Daoy (cell line): ENCODE measurements at places on chromosomes 5 and 9.

- DNase-seq = no peak
Observed at GRCh38 chr9:37944266-37944650, 40.3 kb upstream of the SLC25A51 start.

DNA sequence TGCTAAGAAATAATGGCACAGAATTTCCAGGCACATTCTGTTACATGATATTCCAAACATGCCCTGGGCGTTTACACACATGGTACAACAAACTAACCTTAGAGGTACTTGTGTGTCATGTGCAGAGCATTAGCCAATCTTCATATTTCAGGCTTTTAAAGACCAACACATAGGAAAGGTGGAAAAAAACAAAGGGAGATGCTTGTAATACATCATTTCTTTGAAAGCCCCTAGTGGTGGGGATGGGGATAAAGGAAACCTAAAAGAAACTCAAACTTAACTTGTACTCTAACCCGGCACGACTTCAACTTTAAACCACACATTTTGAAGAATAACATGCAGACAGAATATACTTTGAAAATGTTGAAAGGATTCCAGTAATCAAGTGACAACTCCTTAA is 133.6 kb downstream of the PTPRD start:
- peak; percentile 7 for DNase-seq

DNA sequence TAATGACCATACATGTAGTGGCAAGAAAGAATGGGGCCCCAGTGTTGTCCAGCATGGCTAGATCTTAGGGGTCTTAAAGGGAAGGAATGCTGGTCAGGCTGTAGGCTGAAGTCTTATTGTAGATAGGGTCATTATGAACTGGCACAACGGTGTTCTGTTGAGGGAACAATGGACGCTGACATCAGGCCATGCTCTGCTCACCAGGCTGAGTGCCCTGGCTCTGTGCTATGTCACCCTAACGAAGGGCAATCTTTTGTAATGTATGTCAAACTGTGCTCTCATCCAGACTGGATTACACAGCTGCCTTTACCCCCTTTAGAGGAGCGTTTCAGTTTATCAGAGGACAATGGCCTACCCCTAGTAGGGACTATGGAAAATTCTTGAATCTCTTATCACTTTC is 14.6 kb upstream of the ZNF608 start:
- DNase-seq = no peak

- no peak for DNase-seq
Observed at GRCh38 chr9:104326912-104327311, 177.2 kb upstream of the OR13F1 start.

DNA sequence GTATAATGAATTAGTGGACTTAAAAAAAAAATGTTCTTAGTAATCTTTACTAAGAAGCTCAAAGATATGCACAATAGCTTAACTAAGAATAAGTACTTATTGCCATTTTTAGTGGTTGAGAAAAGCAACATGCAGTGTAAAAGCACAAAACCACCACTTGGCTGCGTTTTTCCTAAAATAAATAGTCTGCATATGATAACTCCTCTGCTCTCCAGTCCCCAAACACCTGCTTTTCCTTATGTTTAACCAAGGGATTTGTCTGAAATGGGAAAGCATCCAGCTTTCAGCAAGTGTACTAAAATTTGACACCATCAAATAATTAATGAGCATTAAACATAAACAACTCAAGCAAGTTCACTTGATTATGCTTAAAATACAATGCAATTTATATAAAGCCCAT is 41.4 kb downstream of the PSIP1 start:
- no peak for DNase-seq

GRCh38 chr5:116058346-116058936 is 26.2 kb downstream of the ARL14EPL start:
- DNase-seq = no peak

DNA sequence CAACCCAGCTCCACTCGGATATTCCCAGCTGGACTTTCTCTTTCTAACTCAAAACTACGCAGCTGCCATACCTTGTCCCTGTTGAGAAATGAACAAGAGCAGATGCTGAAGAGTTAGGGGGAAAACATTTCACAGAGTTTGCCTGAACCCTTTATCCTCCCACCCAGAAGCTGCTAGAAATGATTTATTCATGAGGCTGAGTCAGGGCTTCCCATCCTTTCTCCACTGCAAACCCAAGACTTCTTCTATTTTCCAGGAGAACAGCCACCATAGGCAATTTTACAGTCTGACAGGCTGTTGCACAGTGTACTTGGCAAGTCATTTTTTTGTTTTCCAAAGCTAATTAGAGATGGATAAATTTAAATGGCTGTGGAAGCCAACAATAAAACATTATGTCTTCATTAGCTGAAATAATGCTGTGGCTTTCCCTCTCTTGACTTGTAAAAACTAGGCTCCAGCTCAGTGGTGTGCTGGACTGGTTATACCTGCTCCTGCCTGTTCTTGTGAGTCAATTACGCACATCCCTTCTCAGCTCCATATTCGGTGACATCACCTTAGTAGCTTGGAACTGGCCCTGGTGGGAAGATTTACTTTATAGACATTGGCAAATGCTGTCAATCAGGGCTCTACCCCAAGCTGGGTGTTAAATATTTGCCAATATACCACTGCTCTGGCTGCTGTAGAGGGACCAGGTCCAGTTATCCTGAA is 71.9 kb downstream of the KIF4B start:
- no peak for DNase-seq

GRCh38 chr5:95817430-95817829 is 5.1 kb downstream of the GLRX start:
- peak; percentile 91 for DNase-seq

DNA sequence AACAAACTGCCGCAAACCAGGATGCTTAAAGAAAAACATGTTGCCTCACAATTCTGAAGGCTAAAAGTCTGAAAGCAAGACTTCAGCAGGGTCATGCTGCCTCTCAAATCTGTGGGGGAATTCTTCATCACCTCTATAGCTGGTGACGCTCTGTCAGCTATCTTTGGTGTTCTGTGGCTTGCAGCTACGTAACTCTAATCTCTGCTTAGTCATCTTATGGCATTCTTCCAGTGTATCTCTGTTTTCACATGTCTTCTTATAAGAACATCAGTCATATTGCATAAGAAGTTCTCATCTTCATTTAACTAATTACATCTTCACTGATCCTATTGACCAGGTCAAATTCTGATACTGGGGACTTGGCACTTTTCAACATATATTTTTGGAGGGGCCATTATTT is 243.0 kb downstream of the CDH10 start:
- no peak for DNase-seq

DNA sequence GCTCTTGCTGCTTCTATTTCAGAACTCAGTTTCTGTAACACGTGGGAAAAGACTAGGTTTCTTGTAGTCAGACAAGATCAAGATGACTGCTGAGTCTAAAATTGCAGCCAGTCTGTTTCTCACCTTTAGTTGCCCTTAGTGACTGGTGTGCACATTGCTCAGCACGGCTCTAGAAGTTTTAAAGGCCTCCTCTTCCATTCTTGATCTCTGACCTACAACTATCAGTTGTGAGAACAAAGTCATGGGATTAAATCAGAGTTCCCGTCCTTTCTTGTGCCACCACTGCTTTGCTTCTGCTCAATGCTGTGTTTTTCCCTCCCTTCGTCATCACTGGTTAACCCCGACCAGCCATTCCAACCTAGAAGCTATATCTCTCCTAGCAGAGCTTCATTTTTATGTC is 52.8 kb downstream of the GDA start:
- DNase-seq = no peak

DNA sequence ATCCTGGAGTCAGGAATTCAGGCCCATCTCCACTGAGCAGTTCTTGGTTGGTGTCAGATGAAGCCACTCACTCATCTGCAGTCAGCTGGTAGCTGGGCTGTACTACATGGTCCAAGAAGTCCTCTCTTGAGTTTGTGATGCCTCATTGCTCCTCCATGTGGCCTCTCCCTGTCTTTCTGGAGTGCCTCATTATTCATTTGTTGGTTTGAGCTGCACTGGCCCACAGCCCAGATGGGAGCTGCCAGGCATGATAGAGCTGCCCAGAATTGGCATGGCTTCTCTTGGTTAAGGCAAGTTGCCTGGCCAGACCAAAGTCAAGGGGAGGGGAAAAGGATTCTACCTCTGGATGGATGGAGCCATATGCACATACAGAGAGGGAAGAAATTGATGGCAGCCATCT is 8.0 kb downstream of the PTCD2 start:
- peak; percentile 55 for DNase-seq

DNA sequence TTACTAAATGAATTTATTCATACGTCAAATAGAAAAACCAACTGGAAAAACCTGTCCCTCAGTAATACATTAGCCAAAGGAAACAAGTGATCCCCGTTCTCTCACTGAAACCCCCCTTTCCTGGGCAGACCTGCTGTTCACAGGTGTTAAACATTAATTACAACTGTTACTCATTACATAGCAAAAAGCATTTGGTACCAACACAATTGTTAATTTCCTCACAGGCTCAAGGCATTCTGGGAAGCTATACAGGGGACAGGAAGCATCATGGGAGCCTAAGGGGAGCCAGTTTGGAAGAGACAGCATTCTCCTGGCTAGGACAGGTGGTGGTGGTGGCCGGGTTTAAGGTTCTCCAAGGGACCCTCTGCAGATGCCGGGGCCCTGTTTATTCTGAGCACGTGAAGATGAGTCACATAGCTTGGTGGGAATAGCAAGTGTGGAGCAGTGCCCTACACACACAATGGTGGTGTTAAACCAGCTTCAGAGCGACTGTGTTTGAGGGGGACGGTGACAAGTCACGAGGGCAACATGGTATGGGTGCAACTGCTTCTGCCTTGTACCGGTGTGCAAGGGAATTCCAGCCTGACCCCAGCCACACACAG is 62.6 kb upstream of the SLC25A51 start:
- no peak for DNase-seq

DNA sequence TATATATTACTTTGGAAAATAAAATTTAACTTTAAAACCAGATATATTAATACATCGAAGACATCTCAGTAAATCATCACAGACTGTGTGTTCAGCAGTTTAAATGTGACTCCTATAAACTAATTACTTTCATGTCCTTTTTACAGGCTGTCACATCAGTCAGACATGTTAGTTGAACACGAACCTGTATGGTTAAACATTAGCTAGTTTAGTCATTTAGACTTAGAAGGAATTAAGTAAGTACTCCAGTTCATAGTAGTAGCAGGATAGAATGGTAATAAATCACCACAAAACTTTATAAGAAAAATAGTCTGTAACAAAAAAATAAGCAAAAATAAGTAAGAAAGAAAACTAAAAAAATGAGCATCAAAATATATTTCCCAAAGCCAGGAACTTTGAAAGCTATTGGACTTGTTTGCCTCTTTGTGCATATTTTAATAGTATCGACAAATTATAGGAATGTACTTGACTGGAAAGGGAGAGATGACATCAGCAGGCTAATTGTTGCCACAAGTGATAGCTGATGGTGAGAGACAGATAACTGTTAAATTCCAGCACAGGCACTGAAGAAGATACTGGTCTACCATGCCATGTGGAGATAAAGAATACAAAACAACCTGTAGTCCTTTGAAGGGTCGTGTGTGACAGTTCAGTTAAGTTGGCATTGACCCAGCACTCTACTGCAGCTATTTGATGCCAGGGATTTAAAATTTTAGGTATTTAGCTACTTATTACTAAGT is 83.9 kb downstream of the RIC1 start:
- no peak for DNase-seq

DNA sequence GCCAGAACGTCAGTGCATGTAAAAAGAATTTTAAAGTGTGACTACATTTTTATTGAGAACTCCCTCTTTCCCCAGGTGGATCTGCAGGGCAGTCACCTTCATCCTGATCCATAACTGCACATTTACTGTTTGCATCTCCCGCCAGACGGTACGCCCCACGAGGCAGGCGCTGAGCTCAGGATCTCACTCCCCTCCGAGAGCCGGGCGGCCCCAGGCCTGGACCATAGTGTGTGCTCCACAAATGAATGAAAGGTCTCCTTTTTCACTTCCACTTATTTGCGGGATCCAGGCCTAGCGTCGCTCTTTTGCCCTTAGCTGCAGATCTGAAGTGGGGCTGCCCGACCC is 378 bp downstream of the DROSHA start:
- peak; percentile 11 for DNase-seq

DNA sequence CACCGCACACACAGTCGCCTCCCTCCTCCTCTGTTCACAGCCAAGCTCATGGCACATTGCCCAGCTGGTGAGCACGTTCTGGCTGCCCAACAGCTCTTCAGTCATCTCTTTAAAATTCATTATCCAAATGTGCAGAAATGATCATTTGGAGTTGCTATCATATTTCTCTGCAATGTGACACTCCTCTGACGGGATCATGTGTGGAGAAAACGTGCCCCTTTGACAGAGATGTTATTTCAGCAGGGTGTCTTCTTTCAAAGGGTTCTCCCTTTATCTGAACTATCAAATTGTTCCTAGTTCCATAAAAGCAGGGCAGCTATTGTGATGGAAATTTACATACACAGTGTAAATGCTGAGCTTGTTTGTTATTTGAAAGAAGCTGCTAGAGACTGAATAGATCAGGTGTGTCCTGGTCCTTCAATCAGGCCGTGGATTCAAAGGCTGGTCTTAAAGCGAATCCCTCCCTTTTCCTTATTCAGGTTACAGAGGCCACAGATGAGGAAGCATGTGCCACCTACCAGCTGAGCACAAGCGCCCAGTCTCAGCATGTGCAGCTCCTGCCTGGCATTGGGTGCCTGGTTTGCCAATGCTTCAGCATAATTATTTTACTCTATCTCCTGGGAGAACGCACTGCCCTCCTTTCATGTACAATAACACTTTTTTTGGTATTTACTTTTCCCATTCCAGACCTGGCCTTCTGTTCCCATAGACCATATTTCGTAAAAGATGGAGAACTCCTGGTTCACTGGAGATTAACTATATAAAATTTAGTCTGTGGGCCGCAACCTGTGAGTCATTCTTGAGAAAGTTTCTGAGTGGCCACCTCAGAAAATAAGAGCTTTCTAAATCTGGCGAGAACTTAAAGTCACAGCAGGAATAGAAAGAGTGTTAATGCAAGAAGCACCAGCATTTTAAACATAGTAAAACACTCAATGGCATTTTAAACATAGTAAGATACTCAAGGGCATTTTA is 433.7 kb downstream of the ENC1 start:
- peak; percentile 95 for DNase-seq

- no peak for DNase-seq
Observed at GRCh38 chr5:6491919-6492290, 43.2 kb downstream of the UBE2QL1 start.

GRCh38 chr5:159907689-159908590 is 8.3 kb upstream of the ADRA1B start:
- peak; percentile 67 for DNase-seq

DNA sequence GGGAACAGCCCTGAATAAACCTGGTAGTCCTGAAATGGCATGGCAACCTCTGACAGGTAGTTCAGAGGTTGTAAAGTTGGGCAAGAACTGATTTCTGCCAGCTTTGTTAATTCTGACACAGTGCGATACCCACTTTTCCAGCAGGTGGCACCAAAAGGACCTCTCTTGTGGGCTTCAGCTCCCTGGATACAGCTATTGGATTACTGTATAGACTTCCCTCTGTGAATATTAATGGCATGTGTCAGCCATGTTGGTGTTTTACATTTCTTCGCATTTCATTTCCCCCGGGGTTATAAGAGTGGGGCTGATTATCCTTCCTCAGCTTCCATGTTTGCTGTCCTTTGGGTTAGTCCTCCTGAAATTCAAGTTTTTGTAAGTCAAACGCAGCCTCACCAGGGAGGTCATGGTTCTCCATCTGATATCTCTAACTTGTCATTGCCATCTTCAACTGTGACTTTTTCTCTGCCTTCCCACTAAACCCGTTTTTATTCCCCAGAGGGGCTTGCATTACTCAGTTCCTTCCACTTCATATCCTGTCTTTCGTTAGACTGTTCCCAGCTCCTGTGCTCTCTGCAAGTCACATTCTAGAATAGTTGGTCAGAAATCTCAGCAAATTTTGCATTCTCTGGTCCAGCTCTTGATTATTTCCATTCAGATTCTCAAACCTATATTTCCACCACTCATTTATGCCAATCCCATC is 135.6 kb downstream of the LIFR start:
- DNase-seq = peak; percentile 66
